ENCODE measurements at places on chromosomes 7 and 10.
A peak's percentile ranks its signal among the peaks of the same experiment; 100 is the strongest.

- no peak for DNase-seq
These were observed 81.7 kb downstream of the DLG5 start for GRCh38 chr10:77844713-77845445.

GRCh38 chr10:98638920-98639319 is 192.2 kb upstream of the HPS1 start:
- no peak for DNase-seq

GRCh38 chr7:27997188-27997707 is 183.3 kb downstream of the JAZF1 start:
- DNase-seq: no peak

DNA sequence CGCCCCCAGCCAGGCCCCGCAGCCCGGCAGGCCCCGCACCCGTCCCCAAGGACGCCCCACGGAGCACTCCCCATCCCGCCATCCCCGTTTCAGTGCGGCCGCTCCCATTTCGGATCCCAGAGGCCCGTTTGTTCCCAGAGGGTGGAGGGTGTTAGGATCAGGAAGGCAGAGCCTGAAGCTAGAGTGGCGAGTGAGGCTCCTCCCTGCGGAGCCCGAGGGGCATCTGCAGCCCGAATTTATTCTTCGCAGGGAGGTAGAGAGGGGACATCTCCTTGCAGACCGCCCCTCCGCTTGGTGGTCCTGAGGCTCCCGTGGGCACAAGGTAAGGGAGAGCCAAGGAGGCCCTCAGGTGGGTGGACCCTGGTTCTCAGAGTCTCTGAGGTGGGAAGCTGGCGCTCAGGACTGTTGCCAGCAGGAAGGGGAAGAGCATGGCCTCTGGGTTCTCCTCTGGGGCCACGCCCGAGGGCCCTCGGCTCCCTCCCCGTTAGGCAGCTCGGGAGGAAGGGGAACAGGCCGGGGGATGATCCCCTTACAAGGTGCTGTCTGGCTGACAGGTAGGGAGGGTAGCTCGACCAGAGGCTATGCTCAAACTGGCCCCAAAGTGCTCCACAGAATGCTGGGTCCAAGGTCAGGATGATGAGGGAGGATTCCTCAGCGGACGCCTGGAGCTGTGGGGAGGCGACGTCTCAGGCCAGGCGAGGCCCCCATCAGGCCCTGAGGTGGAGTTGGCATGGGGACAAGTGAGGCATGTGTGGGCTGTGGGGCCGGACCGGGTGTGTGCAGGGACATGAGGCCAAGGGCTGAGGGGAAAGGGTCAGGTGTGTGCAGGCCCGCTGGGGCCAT is 17.4 kb downstream of the POLL start:
- no peak for DNase-seq

GRCh38 chr10:89745903-89746302 is 44.5 kb downstream of the KIF20B start:
- DNase-seq: no peak

DNA sequence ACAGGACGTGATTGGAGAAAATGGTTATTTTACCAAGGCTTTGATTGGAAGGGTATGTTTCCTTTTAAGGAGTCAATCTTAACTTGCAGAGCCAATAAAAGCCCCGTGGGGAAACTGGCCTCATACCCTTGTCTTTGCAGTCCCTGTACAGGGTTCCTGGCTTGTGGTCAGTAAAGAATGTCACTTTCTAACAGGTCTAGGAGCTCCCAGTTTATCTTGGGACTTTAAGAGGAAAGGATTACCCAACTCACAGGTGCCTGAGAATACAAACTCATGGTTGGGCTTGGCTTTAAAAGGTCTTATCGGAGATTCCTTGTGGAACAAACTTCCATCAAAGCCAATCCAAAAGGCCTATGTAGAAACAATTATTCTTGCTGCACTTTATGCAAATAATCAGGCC is 221.8 kb downstream of the PHF14 start:
- DNase-seq: no peak

DNA sequence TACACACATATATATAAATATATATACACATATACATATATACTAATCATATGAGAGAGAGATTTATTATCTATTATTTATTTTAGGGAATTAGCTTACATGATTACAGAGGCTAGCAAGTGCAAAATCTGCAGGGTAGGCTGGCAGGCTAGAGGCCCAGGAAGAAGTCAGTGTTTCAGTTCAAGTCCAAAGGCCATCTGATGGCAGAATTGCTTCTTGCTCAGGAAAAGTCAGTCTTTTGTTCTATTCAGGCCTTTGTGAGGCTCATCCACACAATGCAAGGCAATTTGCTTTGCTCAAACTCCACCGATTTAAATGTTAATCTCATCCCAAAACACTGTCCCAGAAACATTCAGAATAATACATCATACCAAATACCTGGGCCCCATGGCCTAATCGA is 2.6 kb upstream of the C10orf120 start:
- no peak for DNase-seq

DNA sequence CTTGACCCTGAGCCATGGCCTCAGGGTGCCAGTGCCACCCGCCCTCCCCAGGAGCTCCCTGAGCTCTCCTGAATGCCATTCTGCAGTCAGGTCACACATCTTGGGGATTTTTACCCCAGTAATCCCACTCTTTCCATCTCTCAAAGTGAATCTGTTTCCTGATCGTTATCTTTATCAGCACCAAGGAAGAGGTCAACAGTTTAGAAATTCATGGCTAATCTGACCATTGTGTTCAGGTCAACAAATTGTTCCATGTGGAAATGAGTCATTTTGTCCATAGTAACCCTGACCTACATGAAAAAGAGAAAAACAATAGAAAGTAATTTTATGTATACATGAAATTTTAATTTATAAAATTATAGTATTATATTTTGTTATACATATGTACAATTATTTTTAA is 28.8 kb upstream of the ZNF488 start:
- DNase-seq: no peak

DNA sequence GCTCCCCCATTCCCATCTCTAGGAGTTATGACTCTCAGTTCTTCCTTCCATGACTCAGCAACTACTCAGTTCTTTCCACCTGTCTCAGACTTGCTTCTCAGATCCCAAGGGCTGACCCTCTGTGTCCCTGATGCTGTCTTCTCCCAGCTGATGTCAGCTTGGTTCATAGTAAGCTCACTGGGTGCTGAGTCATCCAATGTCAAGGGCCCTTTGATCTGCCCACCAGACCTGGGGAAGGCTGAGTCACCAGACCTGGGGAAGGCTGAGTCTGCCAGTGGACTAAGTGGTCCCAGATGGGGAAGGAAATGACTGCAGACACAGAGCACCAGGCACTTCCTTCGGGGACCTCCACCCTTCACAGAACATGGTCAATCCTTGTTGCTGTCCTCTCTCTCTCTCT is 76.1 kb upstream of the ZEB1 start:
- DNase-seq: peak; percentile 15

DNA sequence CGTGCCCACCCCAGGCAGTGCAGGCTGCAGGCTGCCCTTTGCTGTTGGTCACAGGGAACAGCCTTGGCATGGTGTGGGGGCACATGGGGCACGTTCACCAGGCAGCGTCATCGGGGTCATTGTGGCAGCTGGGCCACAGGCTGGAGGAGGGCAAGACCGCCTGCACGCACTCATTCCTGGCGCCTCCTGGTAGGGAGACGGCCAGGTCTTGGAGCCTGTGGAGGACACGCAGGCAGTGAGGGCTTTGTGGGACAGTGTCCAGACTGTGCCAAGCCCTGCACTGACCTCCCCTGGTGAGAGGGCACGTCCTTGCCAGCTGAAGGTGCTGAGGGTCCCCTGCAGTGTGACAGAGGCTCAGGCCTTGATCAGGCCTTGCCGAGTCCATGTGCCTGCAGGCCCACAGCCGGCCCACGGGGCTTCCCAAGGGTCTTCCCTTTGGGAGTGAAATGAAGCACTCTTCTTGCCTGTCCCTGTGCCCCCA is 76.4 kb downstream of the NKX6-2 start:
- DNase-seq: no peak

GRCh38 chr7:106644999-106645398 is 16.0 kb downstream of the CCDC71L start:
- no peak for DNase-seq

GRCh38 chr10:44397476-44398225 is 12.8 kb upstream of the CXCL12 start:
- DNase-seq: no peak

- DNase-seq: peak; percentile 61
These were observed at the start of gene SRGN for GRCh38 chr10:69087590-69088470. Gene SRGN, plus strand, starts transcription at chr10:69088103. Its CDS starts 55 bp downstream, at chr10:69088158.

GRCh38 chr7:132113536-132114371 is 462.5 kb downstream of the PLXNA4 start:
- DNase-seq: no peak

GRCh38 chr7:155182406-155182970 is 112.4 kb downstream of the HTR5A start:
- DNase-seq: no peak

GRCh38 chr7:65554-65953 is 126.8 kb upstream of the FAM20C start:
- no peak for DNase-seq

- no peak for DNase-seq
These were observed 604.5 kb downstream of the INHBA start for GRCh38 chr7:41098402-41098801.

DNA sequence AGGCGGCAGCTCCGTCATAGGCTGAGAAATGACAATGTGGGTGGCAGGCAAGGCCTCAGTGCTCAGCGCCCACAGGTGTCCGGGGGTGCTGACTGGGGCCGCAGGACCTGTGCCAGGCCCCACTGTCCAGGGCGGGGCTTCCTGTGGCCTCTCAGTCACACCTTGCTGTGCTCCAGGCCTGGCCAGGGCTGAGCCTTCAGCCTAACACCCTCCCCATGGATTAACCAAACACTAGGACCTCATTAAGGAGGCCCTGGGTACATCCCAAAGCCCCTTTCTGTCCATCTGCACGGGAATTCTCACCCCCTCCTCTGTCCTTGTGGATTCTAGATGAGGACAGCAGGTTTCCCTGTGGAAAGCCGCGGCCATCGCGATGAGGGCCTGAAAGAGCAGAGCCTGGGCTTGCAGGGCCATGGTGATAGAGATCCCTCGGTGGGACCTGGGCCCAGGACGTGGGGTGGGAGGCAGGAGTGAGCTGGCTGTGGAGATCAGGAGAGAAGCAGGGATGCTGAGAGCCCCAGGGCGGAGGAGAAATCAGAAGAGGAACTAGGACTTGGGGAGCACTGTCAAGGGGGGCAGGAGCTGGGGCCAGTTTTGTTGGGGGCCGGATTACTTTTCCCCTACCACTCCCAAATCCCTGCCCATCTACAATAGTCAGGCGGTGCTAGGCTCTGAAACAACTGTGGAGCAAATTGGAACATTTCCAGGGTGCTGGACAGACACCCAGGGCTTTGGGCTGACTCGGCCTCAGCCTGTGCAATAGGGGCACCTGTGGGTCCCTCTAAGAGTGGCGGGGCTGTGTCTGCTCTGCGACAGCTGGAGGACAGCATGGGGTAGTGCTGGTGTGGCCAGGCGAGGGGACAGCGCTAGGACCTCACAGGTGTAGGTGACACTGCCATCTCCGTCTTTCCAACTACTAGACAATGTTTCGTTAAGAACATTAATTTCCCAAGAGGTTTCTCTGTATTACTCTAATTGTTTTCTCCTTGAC is 23.3 kb upstream of the MNX1 start:
- no peak for DNase-seq

- no peak for DNase-seq
These were observed 2.5 kb upstream of the TMEM178B start for GRCh38 chr7:141071260-141071854.

Data from activated CD8-positive, alpha-beta memory T cell treated with anti-CD3 and anti-CD28 coated beads for 4 hours (primary cell).